Stimulated activated naive B cell treated with anti-CD40 and anti-IgM and Interleukin-4, amounts not matched to agents 10 μg/mL and 1 μg/mL and 100 μg/mL, for 72 hours (primary cell): ENCODE measurements at places on chromosomes 1 and 21.

GRCh38 chr21:25790122-25790877 lies 55.5 kb downstream of the GABPA start:
- peak; percentile 4 for DNase-seq

DNA sequence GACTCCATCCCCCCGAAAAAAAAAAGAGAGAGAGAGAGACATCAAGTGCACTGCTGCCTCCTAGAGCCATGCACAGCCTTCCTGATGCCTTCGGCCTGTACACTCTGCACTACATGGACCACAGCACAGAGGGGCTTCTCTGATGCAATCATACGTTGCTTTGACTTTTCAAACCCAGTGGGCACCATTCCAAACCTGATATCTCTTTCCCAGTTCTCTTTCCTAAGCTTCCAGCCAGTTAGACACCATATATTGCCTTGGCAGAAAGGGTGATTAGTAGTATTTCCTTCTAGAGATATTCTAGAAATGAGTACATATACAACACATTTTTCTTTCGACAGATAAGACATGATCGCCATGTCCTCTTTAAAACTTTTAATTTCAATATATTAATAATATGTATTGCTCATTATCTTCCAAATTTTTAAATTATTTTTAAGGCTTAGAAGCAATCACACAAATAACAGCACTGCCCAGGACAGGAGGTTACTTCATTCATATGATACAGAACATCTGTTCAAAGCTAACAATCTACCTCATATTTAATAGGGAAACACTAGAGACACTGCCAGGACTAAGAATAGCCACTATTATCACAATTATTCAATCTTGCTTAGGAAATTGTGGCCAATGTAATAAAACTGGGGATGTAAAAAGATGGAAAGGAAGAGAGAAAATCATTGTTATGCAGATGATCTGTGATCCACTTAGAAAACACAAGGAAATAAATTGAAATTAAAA lies 9.9 kb downstream of the CLCA1 start:
- DNase-seq, result no peak

DNA sequence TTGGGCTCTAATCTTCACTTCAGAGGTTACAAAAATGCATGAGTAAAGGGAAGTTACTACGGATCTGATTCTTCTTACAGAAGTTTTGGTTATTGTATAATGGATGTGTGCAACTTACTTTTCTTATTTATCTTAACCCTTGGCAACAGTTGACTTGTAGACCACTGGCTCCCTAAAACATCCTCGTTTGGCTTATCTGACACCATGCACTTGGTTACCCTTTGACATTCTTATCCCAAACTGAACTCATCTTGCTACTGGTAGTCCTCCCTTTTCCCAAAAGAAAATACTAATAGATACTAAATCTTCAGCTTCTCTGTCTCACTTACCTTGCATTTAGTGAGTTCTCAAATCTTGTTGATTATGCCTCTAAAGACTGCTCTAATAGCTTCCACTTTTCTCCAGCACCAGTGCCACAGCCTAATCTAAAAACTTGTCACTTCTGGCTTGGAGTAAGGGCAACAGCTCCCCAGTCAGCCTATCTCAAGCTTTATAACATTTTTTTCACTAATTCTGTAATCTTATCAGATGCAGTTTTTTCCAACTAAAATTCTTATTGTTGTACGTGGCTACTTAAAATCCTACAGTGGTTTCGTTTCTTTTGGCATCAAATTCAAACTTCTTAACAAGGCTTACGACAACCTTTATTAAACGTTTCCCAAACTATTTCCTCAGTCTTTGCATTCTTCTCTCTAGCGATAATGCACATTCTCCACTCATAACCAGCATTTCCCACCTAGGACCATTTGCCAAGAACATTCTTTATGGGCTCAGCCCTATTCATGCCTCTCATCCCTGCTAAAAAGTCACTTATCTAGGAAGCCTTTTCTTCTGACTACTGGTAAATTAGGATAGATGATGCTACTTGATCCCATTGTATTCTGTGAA lies 204.2 kb downstream of the KCNT2 start:
- no peak for DNase-seq

- no peak for DNase-seq
Measured at GRCh38 chr1:19749685-19750084, 50.0 kb downstream of the TMCO4 start.

- no peak for DNase-seq
Measured at GRCh38 chr1:32521165-32521564, 18.1 kb upstream of the ZBTB8A start.

DNA sequence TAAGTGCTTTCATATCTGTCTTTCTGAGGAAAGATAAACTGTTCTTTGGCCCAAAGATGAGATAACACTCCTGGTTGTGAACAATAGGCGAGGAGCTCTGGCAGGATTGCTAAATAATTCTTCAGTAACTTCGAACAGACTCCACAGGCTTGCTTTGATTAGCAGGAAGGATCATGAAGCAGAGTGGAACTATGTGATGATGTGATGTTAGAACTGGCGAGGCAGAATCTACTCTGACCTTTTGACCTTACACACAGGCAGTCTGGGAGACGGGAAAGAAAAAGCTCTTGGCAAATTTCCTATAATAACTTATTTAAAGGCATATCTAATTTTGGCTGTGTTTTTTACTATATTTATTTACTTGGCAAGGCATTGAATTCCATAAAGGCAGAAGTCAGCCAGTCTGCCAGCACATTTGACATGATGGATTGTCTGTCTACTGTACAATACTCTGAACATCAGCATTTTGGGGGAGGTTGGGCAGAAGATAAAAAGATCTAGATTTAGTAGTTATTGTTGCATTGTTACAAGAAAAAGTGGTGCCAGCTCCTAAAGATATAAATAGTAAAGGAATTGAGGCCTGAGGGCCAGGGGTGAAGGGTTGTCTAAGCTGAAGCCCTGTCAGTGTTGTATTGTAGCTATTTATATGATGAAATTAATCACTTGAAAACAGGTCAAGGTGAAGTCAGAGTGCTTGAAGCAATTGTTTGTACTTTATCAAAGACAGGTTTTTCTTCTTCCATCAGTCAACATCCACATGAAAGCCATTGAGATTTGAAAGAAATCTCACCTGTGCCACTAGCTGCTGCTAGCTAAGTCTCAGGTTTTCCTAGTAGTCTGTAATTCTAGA lies 708.8 kb downstream of the LTN1 start:
- DNase-seq, result no peak

GRCh38 chr1:68233202-68233601 lies 879 bp upstream of the WLS start:
- no peak for DNase-seq

DNA sequence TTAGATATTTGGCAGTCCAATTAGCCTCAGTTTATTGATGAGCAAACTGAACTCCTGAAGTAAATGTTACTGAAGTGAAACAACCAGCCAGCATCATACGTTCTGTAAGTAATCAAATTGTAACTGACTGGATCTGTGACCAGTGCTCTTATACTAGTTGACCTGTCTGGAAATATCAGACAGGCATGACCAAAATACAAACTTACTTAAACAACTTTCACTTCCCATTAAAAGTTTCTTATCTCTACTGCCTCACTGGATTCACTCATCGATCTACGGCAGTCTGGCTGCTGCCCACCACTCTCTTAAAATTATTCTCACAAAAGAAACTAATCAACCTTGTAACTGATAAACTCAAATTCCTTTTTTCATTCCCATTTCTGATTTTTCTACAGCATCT lies 56.4 kb downstream of the WDR3 start:
- DNase-seq, result no peak

- peak; percentile 68 for DNase-seq
Measured at GRCh38 chr1:42682739-42683531, 717 bp downstream of the YBX1 start.

GRCh38 chr21:34054259-34054658 lies 19.1 kb upstream of the MRPS6 start:
- DNase-seq, result no peak

- no peak for DNase-seq
Measured at GRCh38 chr1:91791691-91792488, 94.1 kb downstream of the TGFBR3 start.

GRCh38 chr1:218301217-218301616 lies 16.1 kb downstream of the RRP15 start:
- DNase-seq, result no peak

- no peak for DNase-seq
Measured at GRCh38 chr1:156406251-156406650, 37.2 kb downstream of the RHBG start.

DNA sequence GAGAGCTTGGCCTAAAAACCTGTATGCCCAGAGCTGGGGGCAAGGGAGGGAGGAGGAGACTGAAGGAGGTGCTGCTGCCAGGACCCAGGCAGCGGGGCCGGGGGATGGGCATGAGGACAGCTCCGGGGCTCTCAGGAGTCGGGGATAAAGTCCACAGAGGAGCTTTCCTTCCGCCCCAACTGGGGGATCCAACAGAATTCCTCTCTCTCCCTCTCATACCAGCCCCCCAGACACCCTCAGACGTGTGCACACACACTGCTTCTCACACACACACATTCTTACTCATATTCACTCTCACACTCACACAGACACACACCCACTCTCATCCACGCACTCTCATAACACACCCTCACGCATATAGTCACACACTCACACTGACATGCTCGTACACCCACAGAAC lies 39.1 kb downstream of the SYF2 start:
- DNase-seq, result no peak

- DNase-seq, result no peak
Measured at GRCh38 chr1:248733566-248733965, 22.0 kb downstream of the LYPD8 start.

- no peak for DNase-seq
Measured at GRCh38 chr1:15075817-15076216, 77.7 kb upstream of the TMEM51 start.

DNA sequence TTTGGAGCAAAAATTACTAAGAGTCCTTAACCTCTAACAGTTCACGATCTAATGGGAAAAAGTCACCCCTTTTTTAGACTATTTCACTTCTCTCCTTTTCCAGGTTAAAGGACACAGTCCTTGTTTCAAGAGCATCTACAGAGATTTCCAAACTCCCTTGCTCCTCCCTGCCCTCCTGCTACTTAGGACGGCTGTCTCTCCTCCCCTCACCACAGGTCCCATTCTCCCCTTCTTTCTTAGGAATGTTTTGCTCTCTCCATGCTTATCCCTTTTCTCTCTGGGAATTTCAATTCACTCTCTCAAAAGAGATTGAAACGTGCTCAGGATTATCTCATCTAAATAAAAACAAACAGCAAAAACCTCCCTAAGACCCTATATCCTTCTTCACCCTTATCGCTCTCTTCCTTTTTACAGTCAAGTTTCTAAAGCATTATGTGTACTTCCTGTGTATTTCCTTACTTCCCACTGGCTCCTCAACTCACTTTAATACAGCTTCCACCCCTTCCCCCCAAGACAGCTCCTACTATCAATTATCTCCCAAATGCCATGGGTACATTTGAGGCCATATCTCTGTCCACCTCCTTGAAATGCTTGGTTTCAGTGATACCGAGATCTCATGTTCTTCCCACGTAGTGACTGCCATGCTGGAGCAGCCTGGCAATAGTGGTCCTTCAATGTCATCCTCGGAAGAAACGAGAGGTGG lies 43.2 kb upstream of the ZNF281 start:
- DNase-seq, result no peak

- DNase-seq, result no peak
Measured at GRCh38 chr21:45330075-45330781, 42.5 kb upstream of the POFUT2 start.

- no peak for DNase-seq
Measured at GRCh38 chr1:169022648-169023047, 83.8 kb upstream of the ATP1B1 start.

DNA sequence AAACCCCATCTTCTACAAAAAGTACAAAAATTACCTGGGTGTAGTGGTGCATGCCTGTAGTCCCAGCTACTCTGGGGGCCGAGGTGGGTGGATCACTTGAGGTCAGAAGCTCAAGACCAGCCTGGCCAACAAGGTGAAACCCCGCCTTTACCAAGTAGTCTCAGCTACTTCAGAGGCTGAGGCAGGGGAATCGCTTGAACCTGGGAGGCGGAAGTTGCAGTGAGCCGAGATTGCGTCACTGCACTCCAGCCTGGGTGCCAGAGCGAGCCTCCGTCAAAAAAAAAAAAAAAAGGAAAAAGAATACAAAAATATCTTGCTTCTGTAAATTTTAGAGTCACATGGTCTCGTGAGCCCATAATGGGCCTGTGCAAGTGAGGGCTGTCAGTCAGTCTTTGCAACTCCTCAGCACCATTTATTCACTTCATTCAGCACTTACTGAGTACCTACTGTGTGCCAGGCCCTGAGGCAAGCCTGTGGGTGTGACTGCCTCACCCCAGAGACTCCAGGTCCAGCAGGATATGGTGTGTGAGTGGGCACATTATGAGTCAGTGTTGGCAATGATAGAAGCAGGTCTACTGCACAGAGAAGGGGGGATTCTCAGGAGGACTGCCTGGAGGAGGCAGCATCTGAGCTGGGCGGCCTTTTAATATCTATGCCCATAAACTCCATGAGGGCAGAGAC lies 46.8 kb upstream of the TARDBP start:
- DNase-seq, result peak; percentile 82

DNA sequence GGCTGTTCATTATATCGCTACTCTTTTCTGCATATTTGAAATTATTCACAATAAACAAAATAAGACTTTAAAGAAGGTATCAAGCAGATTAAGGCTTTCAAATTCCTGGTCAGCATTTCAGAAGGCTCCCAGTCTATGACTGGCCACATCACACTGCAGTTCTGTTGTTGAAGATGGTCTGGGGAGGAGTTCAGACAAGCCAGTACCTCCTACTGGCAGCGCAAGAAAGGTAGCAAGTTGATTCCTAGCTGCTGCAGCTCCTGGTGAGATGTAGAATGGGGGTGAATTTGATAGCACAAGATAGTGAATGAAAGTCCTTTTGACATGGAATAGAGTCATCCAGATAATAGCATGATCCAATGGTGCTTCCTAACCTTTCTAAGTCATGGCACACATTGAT lies 88.2 kb upstream of the BEND5 start:
- DNase-seq, result no peak

DNA sequence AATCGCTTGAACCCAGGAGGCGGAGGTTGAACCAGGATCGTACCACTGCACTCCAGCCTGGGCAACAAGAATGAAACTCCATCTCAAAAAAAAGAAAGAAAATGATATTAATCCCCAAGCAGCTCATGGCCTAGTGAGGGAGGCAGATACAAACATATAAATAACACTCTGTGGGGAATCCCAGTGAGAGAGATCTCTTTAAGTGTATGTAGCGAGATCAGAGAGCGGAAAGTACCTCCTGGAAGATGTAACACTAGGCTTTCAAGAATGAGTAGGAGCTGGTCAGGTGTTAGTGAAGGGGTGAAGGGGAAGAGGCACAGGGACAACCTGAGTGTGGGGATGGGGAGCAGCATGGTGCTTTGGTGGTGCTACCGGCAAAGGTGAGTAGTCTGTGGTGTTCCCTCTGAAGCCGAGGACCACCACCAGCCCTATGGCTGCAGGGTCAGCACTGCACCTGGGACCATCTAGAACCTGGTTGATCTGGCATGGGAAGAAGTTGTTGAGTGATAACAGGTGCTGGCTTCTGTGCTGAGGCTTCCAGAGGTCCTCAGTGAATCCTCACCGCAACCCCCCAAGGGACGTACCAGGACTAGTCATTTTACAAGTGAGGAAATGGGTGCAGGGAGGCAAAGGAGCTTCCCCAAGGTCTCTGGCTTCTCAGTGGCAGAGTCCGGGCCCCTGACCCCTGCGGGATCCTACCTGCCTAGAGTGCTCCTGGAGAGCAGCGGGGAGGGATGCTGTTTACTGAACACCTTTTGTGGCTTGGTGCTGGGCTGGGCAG lies 367.6 kb upstream of the VAMP3 start:
- no peak for DNase-seq
